ENCODE measurements at places on chromosomes 11 and 22.

DNA sequence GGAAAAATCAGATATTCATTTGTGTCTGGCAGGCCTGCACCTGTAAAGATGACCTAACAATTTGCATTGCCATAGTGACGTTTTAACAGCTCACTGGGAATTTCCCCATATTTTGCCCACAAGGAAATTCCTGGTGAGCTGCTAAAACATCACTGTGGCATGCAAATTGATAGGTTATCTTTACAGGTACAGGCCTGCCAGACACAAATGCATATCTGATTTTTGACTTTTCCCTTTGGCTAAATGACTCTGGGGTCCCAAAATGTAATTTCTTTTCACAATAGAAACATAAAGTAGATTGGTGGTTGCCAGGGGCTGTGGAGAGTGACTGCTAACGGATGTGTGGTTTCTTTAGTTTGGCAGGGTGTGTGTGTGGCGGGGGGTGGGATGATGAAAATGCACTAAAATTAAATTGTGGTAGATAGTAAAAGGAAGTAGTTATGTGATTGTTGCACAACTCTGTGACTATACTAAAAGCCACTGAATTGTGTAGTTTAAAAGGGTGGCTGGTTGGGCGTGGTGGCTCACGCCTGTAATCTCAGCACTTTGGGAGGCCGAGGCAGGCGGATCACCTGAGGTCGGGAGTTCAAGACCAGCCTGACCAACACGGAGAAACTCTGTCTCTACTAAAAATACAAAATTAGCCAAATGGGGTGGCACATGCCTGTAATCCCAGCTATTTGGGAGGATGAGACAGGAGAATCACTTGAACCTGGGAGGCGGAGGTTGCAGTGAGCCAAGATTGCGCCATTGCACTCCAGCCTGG is 18.5 kb upstream of the FEZ1 start:
- DNase-seq, result peak; percentile 66

GRCh38 chr22:33921525-33922348 is 1.5 kb upstream of the LARGE1 start:
- DNase-seq, result peak; percentile 89

- peak; percentile 90 for DNase-seq
Measured at GRCh38 chr11:64743591-64744543, at the start of gene RASGRP2. TSS of gene RASGRP2 (minus strand) at chr11:64744142. CDS start at chr11:64742866, 1,276 bp downstream.

DNA sequence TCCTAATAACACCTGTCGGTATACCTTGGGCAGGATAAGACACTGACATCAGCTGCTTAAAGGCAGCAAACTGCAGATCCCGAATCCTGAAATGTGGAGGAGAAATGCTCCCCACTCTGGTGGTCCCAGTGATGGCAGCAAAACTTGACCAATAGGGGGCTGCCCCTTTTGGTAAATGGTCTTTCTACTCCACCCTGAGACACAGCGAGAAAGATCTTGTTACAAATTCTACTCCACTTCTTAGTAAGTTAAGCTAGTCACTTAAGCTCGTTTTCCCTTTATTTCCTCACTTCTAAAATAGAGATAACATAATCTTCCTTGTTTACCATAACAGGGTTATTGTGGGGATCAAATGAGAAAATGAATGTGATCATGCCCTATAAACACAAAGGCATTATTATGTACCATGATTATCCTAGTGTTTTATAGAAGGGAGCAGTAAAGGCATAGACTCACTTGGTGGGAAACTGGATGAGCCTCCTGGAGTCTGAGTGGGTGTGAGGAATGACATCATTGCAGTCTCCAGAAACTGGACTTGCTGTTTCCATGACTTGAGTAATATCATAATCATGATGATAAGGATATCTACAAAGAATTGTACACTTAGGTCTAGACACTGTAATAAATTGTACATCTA is 50.9 kb downstream of the ENDOD1 start:
- DNase-seq, result no peak

Measured in aorta (tissue), 5 donors.